ENCODE measurements at places on chromosomes 11 and 22.
A peak's percentile ranks its signal among the peaks of the same experiment; 100 is the strongest.

DNA sequence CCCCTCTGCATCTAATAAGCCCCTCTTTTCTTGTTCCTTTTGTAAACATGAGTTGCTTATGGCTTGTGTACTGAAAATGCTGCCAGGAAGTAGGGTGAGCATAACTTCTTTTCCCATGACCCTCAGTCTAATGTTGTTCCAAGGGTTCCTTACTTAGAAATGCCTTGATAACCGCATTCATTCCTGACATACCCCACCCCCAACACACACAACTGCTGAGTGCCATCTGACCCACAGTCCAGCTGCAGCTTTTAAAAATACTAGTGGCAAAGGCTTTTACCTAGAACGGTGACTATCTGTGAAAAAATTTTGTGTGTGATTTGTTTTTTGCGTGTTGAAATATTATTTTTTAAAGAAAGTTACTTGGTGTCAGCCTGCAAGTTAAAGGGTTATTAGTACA is 52.6 kb downstream of the ARHGAP42 start:
- DNase-seq: peak; percentile 98

- no peak for DNase-seq
Measured at GRCh38 chr22:42547562-42547961, 6.2 kb upstream of the SERHL2 start.

- no peak for DNase-seq
Measured at GRCh38 chr11:32895471-32895870, 2.9 kb downstream of the QSER1 start.

DNA sequence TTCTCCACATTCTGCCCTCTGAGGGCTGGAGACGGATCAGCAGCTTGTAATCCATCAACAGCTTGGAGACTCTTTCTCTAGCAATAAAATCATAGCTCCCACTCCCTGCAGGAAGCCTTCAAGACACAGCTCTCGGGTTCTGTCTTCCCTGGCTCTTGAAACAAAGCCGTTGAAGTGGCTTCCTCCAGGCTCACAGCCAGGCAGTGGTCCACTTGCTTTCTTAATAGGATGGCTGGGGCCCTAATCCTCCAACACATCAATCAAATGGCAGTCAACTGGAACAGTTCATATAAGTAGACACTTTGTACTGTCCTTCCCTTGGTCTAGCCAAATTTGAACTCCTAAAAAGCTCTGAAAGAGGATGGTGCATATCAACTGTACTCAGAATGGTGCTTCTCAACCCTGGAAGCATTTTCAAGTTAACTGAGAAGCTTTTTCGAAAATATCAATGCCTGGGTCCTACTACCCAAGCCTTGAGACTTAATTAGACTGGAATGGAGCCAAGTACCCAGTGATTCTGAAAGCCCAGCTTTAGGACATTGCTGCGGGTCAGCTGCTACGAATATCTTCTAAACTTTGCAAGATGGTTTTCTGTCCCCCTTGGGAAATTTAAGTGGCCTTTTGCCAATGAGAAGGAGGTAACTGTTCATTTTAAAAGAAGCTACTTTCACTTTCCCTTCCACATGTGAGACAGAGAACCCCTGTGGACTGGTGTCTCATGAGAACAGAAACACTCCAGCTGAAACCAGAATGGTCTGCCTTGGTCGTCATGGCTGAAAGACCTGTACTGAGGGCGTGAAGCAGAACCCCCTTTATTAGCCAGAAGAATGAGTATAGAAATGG is 74.7 kb downstream of the SC5D start:
- peak; percentile 9 for DNase-seq

DNA sequence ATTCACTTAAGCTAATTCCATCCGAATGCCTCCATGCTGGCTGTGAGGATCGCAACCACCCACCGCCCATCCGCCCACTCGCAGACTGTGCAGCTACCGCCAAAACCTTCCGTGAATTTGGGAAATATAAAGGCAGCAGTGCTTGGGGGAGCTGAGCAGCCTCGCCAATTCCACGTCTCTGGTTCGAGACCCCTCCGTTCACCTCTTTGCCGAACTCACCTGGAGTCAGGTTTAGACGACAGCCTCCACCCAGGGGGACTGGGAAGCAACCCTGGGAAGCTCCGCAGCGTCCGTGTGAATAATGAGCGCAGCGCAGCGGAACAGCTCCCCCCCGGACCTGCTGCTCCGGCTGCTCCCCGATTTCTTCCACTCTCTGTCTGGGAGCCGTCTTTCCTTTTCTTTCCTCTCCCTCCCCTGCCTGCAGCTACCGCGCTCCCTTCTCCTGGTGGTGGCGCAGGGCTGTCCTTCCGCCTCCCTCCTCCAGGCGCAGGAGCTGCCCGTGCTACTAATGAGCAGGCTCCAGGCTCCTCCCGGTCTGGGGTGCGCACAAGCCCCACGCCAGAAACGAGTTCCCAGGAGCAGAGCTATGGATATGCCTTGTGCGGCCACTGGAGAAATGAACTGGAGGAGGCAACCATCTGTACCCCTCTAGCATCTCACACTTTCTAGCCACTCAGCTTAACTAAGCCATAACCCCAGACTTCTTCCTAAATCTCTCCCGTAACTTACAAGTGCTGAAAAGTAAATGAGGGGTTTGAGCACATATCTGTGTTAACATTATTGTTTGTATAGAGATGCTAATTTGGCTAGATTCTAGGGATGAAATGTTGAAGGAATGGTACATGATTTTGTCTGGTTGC is 107.3 kb downstream of the XKR3 start:
- no peak for DNase-seq

DNA sequence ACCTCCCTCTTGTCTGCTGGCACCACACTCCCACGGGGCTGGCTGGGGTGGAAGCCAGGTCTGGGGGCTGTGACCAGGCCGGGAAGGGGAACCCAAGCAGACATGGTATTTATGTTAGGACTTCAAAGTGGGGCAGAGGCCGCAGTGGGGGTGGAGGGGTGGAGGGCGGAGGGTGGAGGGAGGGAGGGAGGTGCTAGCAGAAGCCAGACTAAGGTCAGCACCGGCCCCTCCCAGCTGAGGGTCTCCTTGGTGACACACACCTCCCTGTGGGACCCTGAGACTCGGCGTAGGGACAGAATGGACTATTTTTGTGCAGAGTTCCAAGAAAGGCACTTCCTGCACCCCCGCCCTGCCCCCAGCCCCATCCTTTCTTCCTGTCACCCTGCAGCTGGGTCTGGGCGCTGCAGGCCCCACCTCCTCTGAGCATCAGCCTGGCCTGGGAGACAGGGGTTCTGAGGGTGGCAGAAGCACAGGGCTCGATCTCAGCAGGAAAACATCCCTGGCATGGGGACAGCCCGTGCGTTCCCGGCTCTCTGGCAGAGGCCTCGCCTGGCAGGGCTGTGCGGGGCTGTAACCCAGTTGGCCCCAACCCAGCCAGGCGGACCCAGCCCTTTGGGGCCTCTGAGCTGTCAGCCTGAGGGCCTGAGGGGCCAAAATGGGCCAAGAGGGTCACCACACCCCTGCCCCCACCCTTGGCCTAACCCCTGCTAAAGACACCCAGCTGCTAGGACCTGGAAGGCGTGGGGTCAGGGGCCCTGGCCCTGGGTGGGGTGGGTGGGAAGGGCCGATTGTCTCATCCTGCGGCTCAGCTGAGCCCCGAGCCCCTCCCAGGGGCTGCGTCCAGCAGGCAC is 9.6 kb upstream of the CD248 start:
- no peak for DNase-seq

DNA sequence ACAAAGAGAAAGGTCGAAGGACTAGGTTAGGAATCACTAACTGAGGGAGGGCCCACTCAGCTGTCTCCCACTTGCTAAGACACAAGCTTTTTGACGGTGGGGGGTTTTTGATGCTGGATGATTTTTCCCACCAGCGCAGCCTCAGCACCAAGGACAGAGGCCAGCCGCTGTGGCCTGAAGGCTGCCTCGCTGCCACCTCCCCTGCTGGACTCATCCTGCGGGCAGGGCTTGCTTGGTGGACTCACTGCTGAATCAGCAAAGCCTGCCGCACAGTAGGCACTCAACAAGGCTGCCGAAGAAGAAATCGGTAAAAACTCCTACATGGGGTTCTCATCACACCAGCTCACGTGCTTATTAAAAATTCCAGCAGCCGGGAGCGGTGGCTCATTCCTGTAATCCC is 2.6 kb downstream of the ALG12 start:
- no peak for DNase-seq

GRCh38 chr11:1834062-1834610 is 654 bp upstream of the SYT8 start:
- DNase-seq: no peak

DNA sequence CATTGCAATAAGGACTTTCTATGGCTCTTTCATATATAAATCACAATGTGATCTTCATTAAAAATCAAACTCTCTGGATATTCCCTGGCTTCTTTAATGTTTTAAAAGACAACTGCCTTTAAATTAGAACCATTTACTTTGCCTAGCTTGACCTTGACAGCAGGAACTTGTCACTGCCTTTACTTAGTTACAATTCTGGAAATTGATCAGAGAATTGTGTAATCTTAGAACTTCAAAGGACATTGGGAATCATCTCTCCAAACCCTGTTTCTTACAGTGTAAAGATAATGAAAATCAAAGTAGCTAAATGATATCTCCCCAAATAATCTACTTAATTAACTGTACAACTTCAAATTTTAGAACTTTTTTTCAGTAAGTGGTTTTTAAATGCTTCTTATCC is 517.6 kb upstream of the CCDC179 start:
- DNase-seq: no peak

GRCh38 chr22:39655831-39656230 is 85.3 kb downstream of the CACNA1I start:
- DNase-seq: no peak

DNA sequence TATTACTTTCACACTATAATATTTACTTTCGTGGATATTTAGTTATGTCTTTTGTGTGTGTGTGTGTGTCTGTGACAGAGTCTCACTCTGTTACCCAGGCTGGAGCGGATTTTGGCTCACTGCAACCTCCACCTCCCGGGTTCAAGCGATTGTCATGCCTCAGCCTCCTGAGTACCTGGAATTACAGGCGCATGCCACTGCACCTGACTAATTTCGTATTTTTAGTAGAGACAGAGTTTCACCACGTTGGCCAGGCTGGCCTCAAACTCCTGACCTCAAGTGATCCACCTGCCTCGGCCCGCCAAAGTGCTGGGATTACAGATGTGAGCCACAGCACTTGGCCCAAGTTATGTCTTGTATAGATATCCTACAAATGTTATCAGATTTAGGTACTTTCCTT is 9.9 kb downstream of the PISD start:
- no peak for DNase-seq

DNA sequence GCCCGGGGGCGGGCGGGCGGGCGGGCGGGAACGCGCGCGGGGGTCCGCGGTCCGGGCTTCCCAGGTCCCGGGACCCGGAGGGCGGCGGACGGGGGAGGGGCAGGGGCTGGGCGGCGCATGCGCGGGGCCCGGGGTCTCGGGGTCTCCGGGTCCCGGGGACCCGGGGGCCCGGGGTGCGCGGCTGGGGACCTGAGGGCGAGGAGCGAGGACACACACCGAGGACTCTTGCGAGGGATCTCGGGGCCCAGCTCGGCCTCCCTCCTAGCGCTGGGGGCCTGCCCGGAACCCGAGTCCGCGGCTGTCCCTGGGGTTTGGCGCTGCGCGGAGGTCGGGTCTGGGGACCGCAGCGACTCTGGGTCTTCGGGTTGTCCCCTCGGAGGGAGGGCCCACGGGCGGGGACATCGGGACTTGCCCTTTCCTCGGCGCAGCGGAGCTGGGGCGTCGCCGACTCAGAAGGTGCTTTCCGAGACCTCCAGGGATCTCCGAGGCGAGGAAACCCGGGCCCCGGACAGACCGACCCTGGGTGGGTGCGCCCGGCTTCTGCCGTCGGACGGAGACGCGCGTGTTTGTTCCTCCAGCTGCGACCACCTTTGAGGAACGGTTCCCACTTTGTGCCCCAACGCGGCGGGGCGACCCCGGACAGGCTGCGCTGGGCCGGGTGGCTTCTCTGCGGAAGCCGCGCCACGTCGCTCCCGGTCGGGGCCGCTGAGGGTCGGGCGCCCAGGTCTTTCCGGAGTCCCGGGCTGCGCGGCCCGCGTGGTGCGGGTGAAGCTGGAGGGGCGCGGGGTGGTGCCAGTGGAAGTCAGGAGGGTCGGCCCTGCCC is 540 bp downstream of the PPARA start:
- DNase-seq: peak; percentile 26

- DNase-seq: peak; percentile 34
Measured at GRCh38 chr11:65423516-65424204, 1.1 kb downstream of the NEAT1 start.

DNA sequence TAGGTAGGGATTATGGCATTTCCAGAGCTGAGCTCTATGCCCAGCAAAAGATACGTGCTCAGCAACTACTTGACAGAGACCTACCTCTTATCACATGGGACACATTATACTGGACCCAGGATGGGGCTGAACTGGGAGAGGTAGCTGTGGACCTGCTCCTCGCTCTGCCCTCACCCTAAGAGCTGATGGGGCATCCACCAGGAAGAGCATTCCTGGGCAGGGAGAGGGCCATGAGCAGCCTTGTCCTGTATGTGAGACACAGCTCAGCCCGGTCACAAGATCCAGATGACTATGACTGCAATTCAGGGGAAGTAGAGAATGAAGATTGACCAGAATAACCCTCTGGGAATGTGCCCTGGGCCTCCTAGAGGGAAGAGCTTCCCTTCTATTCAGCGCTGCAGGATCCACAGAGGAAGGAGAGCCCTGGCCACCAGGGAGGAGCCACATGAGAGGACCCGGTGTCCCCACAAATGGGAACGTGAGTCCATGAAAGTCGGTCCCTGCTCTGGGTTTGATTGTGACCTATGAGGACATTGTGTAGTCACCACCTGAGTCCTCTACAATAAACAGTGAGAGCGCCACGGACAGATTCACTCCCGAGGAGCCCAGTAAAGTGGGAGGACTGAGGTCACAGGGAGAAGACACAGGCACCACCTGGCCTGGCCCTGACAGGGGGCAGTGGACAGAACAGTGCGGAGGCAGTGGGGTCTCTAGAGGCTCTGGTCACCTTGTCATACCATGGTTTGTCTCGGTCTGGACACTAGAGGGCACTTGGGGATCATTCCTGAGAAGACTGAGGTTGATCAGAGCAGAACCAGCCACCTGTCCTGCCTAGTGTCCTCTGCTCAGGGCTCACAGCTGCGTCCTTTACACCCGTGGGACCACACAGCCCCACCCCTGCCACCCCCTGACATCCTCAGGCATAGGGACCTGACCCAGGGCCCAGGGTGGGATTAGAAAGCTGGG is 99.5 kb downstream of the ZNF280B start:
- DNase-seq: peak; percentile 17

DNA sequence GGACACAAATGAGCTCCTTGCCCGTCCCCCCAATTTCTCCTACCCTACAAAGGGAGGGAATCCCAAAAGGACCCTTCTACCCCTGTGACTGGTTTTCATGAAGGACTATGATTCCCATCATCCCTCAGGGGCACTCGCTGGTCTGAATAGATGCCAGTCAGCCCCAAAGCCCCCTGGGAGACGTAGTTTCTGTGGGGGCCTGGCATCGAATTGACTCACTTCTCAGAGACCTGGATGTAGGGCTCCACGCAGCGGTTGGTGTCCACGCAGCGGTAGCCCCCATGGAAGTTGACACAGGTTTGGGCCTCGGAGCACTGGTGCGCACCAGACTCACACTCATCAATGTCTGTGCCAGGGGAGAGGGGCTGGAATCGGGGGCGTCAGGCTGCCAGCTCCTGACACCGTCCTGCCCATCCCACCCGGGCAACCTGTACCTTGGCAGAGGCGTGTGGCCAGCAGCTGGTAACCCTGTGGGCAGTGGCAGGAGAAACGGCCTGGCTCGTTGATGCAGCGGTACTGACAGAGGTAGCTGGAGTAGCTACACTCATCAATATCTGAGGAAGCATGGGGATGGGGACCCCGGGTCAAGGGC is 4.4 kb downstream of the EFEMP2 start:
- DNase-seq: no peak

- DNase-seq: no peak
Measured at GRCh38 chr22:44714703-44715350, 12.8 kb downstream of the PRR5 start.
